ENCODE measurements at places on chromosomes 2 and 18.

DNA sequence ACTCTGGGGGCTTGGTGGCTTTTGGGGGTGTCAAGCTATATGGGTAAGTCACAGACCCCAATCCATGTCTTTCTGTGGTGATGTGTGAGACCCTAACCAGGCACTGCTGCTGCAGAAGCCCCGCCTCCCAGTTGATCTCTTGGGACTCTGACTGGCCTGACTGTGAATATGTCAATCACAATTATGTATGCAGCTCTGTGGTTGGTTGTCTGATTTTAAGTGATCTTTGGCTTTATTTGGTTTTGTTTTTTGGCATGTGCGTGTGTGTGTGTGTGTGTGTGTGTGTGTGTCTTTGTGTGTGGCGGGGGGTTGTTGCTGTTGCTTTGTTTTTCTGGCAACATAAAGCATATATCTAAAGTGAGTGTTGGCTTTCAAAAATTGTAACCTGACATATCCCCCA is 78.5 kb upstream of the GLS start:
- DNase-seq, result no peak

DNA sequence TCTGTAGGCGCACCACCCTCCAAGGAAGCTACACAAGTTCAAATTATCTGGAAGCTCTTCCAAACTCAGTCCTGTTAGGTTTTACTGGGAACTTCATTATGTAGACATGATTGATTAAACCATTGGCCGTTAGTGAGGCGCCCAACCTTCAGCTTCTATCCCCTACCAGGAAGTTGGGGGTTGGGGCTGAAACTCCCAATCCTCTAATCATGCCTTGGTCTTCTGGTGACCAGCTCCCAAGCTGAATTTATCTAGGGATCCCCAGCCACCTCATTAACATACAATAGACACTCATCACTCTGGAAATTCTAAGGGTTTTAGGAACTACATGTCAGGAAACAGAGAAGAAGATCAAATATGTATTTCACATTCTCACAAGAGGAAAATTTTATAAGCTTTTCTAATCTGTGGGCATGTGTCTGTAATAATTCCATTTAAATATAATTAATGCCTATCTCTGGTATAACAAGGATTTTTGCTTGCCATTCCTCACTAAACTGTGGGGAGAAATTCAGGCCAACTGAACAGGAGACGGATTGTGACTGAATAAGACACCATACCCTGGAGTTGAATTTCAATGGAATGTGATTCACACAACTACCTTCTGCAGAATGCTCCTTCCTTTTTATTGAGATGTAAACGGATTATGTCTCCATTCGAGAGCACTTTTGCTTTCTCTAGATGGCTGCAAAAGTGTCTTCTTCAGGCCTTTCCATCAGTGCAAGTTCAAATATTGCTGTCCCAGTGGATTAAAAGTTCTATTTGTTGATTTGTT is 328.6 kb downstream of the LRRTM1 start:
- DNase-seq, result no peak

DNA sequence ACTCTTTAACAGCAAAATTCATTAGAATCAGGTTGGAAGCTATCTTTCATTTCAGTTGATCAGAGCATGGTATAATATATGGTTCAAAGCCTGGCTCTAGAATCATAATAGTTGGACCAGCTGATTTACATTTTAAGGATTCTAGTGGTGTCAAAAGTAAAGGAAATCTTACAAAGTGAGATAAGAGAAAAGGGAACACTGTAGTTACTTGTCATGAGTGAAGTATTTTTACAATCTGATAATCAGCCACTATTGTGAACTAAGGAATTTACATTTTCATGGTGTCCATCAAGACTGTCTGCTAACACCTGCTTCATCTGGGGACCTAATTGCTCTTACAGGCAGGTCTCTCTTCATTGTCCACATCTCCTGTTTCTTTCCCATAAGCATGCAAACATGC is 161.1 kb downstream of the SLC39A10 start:
- no peak for DNase-seq

DNA sequence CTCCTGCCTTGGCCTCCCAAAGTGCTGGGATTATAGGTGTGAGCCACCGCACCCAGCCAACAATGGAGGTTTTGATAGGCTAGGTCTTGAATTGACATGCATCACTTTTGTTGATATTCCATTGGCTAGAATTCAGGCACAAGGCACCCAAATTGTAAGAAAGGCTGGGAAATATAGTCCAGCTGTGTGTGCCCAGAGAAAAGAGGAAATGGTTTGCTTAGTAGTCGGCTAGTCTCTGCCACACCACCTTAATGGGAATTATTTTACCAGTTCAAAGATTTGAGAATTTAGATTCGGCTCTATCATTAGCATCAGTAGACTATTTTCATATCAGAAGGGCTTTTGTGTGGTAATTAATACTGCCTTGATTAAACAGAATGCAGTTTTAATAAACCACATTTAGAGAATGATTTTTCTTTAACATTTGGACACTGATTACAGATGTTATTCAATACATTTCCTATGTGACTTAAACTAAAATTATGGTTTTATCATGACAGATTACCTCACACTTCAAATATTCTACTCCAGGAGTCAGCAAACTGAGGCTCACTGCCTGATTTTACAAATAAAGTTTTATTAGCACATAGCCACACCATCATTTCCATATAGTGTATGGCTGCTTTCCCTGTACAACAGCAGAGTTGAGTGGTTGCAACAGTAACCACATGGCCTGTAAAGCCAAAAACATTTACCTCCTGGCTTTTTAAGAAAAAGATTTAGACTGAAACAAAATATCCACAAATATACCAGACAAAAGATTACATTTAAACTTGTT is 27.4 kb downstream of the DBI start:
- no peak for DNase-seq

DNA sequence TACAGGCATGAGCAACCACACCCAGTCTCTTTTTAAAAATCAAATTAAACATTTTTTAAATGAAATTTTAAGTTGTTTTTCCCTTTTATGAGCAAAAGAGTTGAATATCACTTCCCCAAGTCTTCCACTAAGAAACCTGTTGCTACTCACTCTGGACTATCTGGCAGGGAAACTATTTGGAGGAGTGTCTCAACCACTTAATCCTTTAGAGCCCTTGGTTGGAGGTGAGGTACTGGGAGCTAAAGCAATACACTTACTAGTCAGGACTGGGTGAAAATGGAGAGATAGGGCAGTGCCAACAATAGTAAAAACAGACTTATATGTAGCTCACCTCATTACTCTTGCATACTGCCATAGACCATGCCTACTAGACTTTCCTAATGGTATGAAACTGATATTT is 135.5 kb downstream of the RND3 start:
- DNase-seq, result no peak

- DNase-seq, result no peak
Observed at GRCh38 chr2:45210462-45211195, 201.4 kb upstream of the SIX2 start.
